ENCODE measurements at places on chromosomes 6 and 20.
A peak's percentile ranks its signal among the peaks of the same experiment; 100 is the strongest.

- no peak for DNase-seq
Measured at GRCh38 chr6:33828764-33829731, 25.2 kb upstream of the MLN start.

GRCh38 chr6:127459231-127459641 is at the start of gene KIAA0408:
TSS of gene KIAA0408 (minus strand) at chr6:127459389. CDS start at chr6:127453981, 5,408 bp downstream.
- peak; percentile 61 for DNase-seq

DNA sequence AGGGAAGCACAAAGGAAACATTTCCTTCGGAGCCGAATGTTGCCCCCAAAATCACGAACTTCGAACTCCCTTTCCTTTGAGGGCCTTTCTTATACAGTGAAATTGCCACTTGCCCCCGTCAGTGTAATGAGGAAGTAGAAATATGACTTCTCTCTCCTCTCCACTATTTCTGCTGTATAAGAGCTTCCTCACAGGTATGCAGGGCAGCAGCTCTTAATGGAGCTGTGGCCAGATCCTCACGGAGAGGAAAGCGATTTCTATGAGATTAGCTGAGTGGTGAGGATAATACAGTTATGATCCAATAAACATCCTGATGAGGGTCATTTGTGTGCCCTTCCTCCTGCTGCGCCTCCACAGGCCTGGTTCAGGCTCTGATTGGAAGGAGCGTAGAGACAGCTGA is 10.8 kb upstream of the CPNE5 start:
- no peak for DNase-seq

DNA sequence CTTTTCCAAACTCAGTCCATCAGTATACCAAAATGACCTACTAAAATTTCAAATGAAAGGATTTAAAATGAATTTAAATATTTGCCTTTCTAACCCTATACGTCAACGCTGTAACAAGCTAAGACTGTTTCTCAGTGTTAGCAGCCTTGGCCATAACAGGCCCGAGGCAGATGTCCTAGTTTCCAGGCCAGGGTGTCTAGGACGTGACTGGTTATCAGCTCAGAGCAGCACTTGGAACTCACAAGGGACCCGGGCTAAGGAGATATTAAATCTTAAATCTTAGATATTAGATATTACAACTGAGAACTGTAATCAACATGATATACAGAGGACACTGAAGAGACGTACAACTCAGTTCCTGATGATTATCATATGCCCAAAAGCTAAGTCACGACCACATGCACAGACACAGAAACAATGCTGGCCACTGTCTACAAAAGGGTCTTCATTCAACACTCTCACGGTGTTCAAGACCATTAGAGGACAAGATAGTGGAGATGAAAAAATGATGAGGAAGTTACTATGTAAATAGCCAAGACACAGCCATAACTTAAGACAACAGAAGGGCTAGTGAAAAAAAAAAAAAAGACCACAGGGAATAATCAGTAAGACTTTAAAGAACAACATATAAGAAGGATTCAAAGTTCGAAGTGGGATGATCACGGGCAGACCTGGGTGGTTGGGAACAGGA is at the start of gene CLDN20:
Gene CLDN20 (plus strand): TSS at position 641 of the 691 bp plus-strand sequence. CDS start 11,707 bp downstream, outside the sequence.
- no peak for DNase-seq

DNA sequence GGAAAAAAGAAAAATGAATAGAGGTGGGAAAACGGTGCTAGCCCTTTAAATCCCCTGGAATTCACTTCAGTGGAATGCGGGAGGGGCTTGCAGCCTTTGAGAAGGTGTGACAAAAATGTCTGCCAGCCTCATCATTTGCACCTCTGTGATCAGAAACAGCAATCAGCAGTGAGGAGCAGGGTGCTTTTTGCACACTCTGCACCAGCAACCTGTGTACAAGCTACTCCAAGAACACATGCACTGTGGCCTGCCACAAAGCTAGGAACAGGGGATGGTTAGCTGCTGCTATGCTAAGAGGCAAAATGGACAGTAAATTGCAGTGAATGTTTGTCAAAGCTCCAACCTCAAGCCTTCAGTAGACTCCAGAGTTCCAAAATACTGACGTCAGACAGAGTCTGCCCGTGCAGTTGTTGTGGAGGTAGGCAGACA is 29.7 kb downstream of the GINS1 start:
- DNase-seq = no peak

DNA sequence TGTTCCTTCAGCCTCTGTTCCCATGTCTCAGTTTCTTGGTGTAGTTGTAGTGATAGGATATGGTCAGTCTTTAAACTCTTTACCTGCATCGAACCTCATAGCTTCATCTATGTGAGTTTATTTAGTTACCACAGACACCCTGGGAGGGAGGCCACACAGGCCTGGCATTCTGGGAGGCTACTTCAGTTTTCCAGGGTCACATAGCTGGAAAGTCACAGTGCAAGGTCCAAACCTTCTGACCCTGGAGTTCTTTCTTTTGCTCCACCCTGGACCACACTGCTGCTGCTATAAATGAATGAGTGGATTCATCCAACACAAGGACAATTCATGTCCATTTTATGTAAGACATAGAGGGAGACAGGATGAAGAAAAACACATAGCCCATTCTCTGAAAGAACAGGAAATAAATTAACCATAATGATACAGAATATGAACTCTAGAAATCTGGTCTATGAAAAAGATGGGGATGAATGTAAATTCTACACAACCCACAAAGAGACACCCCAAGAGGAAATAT is 60.8 kb downstream of the LAMA4 start:
- DNase-seq = no peak

- no peak for DNase-seq
Measured at GRCh38 chr6:117074672-117075071, 190.7 kb upstream of the VGLL2 start.

DNA sequence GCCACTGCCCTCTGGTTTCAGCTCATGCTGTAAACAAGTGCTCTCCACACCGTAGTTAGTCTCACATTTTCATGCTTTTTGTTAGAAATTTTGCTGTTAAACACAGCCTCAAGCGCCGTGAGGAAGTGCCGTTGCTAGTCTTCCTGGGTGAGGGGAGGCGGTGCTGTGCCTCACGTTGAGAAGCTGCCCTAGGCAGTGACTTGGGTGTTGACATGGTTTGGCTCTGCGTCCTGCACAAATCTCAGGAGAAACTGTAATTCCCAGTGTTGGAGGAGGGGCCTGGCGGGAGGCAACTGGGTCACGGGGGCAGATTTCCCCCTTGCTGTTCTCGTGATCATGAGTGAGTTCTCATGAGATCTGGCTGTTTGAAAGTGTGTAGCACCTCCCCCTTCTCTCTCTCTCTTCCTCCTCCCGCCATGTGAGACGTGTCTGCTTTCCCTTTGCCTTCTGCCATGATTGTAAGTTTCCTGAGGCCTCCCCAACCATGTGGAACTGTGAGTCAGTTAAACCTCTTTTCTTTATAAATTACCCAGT is 95.8 kb downstream of the ERMARD start:
- DNase-seq = no peak

GRCh38 chr6:24126586-24127192 is 674 bp downstream of the NRSN1 start:
- DNase-seq = peak; percentile 4

- no peak for DNase-seq
Measured at GRCh38 chr20:17852323-17852722, 116.3 kb downstream of the SNX5 start.

- DNase-seq = peak; percentile 34
Measured at GRCh38 chr20:52410182-52410647, 218.6 kb upstream of the ZFP64 start.

DNA sequence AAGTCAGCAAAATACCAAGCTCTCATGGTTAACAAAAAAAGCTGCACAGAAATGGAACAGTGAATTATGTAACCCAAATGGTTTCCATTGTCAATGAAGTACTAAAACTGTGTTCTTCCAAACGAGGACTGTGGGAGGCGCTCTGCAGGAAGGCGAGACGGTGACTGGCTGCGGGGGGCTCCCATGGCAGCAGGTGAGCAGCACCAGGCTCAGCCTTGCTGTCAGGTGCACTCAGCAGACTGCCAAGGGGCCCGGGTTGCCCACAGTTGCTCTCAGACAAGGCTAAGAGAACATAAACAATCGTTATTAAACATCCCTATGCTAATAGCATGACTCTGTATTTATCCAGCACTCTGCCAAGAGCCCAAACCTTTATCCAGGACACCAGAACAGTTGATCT is 630.3 kb upstream of the ARID1B start:
- DNase-seq = no peak
